Activated naive CD8-positive, alpha-beta T cell treated with anti-CD3 and anti-CD28 coated beads, Interleukin-2, amount 10 ng/mL, durations not matched to agents 7 days and 5 days (primary cell): ENCODE measurements at places on chromosomes 2 and 18.

GRCh38 chr2:18671363-18671762 is 82.0 kb upstream of the NT5C1B start:
- H3K4me1 ChIP-seq, result no peaks in the 10 kb centered on the region
- H3K27me3 ChIP-seq, result no peaks in the 10 kb centered on the region
- H3K36me3 ChIP-seq, result peaks cover 7% of the 10 kb centered on the region
- DNase-seq, result no peak
- H3K4me3 ChIP-seq, result no peak overlapping the region

DNA sequence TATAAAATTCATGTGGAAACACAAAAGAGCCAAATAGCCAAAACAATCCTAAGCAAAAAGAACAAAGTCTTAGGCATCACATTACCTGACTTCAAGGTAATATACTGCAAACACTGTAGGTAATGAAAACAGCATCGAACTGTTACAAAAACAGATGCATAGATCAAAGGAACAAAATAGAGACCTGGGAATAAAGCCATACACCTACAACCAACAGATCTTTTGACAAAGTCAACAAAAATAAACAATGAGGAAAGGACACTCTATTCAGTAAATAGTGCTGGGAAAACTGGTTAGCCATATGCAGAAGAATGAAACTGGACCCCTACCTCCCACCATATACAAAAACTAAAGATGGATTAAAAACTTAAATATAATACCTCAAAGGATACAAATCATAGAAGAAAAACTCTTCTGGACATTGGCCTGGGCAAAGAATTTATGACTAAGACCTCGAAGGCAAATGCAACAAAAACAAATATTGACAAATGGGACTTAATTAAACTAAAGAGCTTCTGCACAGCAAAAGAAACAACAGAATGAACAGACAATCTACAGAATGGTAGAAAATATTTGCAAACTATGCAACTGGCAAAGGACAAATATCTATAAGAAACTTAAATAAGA is 218.0 kb downstream of the PHLPP1 start:
- peaks cover 5% of the 10 kb centered on the region for H3K36me3 ChIP-seq
- no peak overlapping the region for H3K27ac ChIP-seq
- H3K27me3 ChIP-seq, result no peaks in the 10 kb centered on the region
- peaks cover 10% of the 10 kb centered on the region for H3K4me1 ChIP-seq

DNA sequence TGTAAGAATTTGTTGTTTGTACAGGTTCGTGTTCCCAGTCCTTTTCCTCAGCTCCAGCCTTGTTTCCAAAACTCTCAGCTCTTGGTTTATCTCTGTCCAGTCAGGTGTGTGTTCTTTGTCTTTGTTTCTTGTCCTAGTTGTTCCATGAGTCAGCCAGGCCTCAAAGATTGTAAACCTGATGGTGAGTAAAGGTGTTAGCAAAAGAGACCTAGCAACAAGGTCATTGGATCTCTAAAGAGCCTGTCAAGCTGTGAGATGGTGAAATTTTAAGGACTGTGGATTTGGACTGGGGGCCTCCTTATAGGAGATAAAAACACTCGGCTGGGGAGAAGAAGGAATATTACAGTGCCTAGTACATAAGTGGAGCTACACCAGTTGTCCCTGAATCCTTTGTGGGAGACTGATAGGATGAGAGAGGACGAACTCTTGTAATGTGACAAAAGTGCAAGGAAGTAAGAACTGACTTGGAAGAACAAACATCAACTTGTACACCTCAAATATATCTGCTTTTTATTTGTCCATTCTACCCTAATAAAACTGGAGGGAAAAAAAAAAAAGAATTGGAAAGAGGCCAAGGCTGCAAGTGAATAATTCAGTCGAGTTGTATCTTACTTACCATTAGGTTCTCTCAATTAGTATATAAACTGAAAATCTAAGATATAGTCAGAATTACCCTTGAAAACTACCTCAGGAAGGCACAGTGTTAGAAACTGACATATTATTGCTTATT is 37.2 kb downstream of the ITGA6 start:
- peaks cover 62% of the 10 kb centered on the region for H3K4me1 ChIP-seq
- H3K27ac ChIP-seq, result peak overlapping the region; percentile 87
- H3K27me3 ChIP-seq, result no peaks in the 10 kb centered on the region
- DNase-seq, result no peak
- peak overlapping the region; percentile 41 for H3K4me3 ChIP-seq

- peaks cover 17% of the 10 kb centered on the region for H3K36me3 ChIP-seq
- peak overlapping the region; percentile 66 for H3K4me3 ChIP-seq
- H3K4me1 ChIP-seq, result peaks cover 51% of the 10 kb centered on the region
Observed at GRCh38 chr2:168466834-168467565, 10.9 kb downstream of the CERS6 start.

GRCh38 chr2:64338910-64339500 is 115.0 kb upstream of the LGALSL start:
- H3K27me3 ChIP-seq, result peaks cover 2% of the 10 kb centered on the region
- H3K27ac ChIP-seq, result no peak overlapping the region
- H3K4me3 ChIP-seq, result no peak overlapping the region

- no peaks in the 10 kb centered on the region for H3K4me1 ChIP-seq
- peaks cover 2% of the 10 kb centered on the region for H3K27me3 ChIP-seq
- H3K4me3 ChIP-seq, result no peak overlapping the region
- no peak overlapping the region for H3K27ac ChIP-seq
- no peaks in the 10 kb centered on the region for H3K36me3 ChIP-seq
- no peak for DNase-seq
Observed at GRCh38 chr2:20976527-20976926, 67.3 kb downstream of the APOB start.

DNA sequence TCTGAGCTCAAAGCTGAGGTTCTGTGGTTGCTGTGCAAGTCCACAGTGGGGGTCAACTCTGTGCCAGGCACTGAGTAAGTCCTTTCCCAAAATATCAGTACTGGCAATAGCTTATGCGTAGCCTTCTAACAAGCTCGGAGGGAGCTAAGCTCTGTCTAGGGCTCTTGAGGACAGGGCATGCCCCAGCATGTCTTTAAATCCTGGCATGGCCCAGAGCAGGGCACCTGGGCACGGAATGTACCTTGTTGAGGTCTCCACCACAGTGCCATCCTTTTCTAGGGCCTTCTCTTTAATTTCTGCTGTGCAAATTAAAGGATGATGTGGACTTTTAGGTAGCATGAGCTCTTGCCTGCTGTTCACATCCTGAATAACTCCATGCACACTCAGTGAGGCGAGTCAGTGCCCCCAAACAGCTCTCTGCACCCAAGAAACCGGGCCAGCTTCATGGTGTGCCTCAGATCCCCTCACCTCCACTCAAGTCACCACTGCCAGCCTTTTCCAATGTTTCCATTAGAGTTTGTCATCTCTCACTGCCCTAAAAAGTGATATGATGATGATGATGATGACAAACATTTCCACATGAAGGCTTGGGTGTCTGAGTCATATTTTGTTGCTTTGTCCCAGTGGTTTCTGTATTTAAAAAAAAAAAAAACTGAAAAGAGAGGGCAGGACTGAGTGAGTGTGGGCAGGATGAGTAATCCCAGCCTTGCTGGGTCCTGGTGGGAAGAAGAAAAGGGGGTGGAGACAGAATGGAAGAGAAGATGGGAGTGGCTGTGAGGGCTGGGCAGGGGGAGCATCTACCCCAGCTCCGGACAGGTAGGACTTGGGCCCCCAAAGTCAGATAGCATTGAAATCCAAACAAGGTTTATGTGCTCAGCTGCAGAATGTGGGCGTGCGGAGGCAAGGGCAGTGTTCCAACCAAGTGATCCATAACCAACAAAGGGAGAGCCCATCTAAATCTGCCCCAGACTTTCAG is 78.9 kb downstream of the ZBTB7C start:
- peaks cover 30% of the 10 kb centered on the region for H3K27me3 ChIP-seq
- no peak for DNase-seq
- no peaks in the 10 kb centered on the region for H3K4me1 ChIP-seq
- no peak overlapping the region for H3K4me3 ChIP-seq

DNA sequence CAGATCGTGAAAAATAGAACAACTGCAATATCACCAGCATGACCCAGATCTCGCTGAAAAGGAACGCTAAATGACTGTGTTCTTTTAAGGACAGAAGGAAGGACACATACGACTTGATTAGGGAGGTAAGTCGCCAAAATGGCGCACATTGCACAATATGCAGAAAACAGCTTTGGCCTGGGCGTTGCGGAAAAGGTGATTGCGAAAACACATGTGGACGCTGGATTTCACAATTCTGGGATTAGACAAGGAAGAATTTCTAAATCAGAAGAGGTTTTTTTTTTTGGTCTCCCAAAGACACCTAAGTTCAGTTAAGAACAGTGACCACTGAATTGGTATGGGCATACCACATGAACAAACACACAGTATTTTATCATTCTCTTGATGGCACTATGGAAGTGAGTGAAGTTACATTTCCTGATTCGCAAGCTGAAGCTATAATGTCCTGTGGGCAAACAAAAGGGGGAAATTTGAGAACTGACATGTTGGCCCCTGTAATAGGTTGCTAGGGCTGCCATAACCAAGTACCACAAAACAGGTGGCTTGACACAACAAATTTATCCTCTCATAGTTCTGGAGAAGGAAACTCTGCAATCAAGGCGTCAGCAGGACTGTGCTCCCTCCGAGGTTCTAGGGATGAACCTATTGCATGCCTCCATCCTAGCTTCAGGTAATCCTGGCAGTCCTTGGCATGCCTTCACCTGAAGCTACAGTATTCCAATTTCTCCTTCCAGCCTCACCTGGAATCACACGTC is 25.8 kb upstream of the ERICH2 start:
- no peak for DNase-seq
- H3K4me1 ChIP-seq, result no peaks in the 10 kb centered on the region
- no peak overlapping the region for H3K27ac ChIP-seq
- no peak overlapping the region for H3K4me3 ChIP-seq
- H3K36me3 ChIP-seq, result no peaks in the 10 kb centered on the region
- peaks cover 37% of the 10 kb centered on the region for H3K27me3 ChIP-seq

GRCh38 chr2:150528861-150529801 is 41.7 kb upstream of the RND3 start:
- peaks cover 1% of the 10 kb centered on the region for H3K4me1 ChIP-seq
- no peaks in the 10 kb centered on the region for H3K27me3 ChIP-seq
- no peaks in the 10 kb centered on the region for H3K36me3 ChIP-seq
- H3K4me3 ChIP-seq, result no peak overlapping the region

- no peaks in the 10 kb centered on the region for H3K36me3 ChIP-seq
- no peaks in the 10 kb centered on the region for H3K27me3 ChIP-seq
- no peaks in the 10 kb centered on the region for H3K4me1 ChIP-seq
- H3K4me3 ChIP-seq, result no peak overlapping the region
- no peak for DNase-seq
- H3K27ac ChIP-seq, result no peak overlapping the region
Observed at GRCh38 chr2:191228861-191229260, 16.3 kb upstream of the MYO1B start.

GRCh38 chr18:37182340-37183135 is 353.6 kb downstream of the KIAA1328 start:
- no peak overlapping the region for H3K4me3 ChIP-seq
- no peak for DNase-seq
- no peak overlapping the region for H3K27ac ChIP-seq
